DMS53 (cell line): ENCODE measurements at places on chromosomes 12 and 14.

DNA sequence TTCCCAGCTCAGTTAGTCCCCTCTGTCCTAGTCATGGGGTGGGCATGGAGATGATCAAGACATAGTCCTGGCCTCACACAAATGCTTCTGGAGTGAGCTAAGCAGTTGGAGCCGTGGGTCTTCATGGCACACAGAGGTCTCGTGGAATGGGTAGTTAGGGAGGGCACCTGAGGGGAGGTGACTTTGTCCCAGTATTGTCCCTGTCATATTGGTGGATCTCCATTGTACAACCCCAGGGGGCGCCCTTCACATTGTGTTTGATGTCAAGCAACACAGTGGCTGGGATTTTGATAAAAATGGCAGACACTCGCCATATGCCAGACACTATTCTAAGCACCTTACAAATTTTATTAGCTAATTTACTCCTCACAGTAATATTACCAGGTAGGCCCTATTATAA, 175.4 kb upstream of the LHX5 start:
- peak; percentile 64 for DNase-seq

- DNase-seq, result peak; percentile 81
Observed at GRCh38 chr12:98532687-98533304, 17.4 kb downstream of the TMPO start.

DNA sequence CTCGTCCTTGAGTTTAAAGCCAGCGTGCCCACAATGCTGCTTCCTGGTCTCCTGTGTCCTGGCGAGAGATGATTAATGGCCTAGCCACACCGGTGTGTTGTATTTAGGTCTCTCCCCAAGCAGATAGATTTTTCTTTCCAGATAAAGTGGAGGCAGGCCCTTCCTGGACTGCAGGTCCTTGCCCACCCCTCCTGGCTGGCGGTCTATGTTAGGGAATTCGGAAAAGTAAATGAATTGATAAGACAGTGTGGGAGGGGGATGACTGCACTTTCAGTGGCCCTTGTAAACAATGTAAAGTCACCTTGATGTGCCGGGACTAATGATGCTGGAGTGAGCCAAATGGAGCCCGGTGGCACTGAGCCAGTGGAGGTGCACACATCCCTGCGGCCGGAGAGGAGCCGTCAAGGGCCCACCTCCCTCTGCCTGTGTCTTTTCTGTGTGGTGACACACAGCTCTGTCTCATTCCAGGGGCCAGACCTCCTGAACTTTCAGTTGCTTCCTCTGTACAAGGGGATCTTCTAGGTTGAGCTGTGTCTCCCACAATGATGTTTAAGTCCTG, 70.6 kb upstream of the ESRRB start:
- DNase-seq, result no peak

GRCh38 chr12:8780389-8780788, 42.0 kb upstream of the A2ML1 start:
- peak; percentile 63 for DNase-seq

GRCh38 chr14:72104011-72104613, 171.9 kb downstream of the RGS6 start:
- DNase-seq, result peak; percentile 5

GRCh38 chr14:75046899-75047298, 4.4 kb downstream of the MLH3 start:
- DNase-seq, result no peak

GRCh38 chr14:47606566-47606965, 68.8 kb downstream of the MDGA2 start:
- no peak for DNase-seq
